ENCODE measurements at places on chromosomes 1 and 21. TPM values are rescaled to one million over a fixed set of nuclear protein-coding genes. Genes with fewer than 3 reads are reported as not detected.

DNA sequence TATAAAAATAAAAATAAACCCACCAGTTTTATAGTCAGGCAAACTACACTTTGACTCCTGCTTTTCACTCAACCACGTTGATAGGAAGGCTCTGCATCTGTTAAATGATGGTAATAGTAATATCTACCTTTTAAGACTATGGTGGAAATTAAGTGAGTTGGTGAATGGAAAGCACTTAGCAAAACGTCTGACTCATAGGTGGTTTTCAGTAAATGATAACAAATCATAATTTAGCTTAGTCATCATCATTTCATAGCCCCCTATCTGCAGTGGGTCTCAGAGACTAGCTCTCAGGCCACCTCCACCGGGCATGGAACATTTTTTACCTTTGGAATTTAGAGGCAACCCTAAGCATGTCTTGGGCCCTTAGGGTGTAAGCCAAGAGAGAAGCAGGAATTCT, 160.0 kb downstream of the PDE4B start:
- peak; percentile 54 for DNase-seq

GRCh38 chr1:94708299-94708685, 111.9 kb upstream of the SLC44A3 start:
- no peak for DNase-seq

GRCh38 chr1:95023399-95024043, 49.2 kb downstream of the ALG14 start:
- peak; percentile 97 for DNase-seq

GRCh38 chr1:65449214-65449823, 28.9 kb downstream of the LEPR start:
- DNase-seq = no peak

DNA sequence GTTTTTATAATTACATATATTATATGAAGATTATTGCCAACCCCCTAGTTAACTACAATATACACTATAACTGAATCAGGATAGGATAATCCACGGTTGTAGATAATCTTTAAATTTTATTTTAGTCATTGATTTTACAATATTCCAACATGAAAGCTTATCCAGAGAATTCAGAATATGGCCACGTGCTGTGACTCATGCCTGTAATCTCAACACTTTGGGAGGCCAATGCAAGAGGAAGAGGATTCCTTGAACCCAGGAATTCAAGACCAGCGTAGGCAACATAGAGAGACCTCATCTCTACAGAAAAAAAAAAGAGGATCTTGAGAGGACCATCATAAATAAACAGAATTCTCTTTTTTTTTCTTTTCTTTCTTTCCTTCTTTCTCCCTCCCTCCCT, 119.6 kb upstream of the CACYBP start:
- DNase-seq = no peak

DNA sequence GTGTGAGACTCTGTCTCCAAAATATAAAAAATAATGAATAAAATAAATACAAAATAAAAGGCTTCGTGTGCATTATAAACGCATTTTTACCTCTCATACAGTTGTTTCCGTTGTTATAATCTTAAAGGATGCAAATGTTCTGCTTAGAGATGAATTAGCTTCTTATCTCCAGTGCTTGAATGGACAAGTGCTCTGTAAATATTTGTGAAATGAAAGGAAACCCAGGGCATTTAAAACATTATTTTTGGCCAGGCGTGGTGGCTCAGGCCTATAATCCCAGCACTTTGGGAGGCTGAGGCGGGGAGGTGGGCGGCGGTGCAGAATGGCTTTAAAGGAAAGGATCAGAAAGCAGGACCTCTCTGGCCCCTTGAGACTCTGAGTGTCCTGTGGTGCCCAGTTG, 94.5 kb downstream of the HUNK start:
- DNase-seq = no peak

DNA sequence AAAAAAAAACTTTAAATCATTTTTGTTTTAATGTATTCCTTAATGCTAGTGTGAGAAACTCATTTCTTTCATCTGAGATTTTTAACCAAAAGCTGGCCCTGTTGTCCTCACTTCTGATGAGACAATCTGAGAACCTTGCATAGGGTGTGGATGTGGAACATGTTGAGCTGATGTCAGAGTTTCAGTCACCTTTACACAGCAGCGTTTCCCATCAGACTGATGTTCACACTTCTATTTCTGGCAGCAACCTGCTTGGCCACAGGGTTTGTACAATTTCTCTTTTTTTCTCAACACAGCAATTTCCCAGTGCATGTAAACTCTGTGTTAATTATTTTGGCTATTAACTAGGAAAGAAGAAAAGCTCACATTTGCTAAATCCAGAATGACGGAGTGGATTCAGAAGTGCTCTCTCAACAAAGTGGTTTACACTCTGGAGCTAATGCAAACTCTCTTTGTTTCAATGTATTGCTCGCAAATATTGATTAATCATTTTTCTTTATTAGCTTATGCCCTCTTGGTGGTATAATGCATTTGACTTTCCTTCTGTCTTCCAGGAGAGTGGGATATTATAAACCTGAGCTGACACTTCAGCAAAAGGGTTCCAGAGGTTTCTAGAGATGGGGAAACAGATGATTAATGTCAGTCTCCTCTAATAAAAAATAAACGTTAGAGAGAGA, 70.5 kb upstream of the HSPA13 start:
- no peak for DNase-seq

DNA sequence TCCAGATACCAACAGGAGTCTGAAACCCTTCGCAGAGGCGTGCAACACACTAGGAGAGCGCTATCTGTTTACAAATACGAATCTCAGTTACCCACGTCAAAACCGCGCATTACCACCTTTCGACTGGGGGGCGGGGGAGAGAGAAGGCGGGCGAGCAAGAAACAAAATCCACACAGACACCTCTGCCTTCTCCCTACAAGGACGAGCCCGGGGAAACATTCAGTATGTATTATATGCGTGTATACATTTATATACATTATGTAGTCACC, 722 bp downstream of the TUT4 start:
- peak; percentile 57 for DNase-seq

DNA sequence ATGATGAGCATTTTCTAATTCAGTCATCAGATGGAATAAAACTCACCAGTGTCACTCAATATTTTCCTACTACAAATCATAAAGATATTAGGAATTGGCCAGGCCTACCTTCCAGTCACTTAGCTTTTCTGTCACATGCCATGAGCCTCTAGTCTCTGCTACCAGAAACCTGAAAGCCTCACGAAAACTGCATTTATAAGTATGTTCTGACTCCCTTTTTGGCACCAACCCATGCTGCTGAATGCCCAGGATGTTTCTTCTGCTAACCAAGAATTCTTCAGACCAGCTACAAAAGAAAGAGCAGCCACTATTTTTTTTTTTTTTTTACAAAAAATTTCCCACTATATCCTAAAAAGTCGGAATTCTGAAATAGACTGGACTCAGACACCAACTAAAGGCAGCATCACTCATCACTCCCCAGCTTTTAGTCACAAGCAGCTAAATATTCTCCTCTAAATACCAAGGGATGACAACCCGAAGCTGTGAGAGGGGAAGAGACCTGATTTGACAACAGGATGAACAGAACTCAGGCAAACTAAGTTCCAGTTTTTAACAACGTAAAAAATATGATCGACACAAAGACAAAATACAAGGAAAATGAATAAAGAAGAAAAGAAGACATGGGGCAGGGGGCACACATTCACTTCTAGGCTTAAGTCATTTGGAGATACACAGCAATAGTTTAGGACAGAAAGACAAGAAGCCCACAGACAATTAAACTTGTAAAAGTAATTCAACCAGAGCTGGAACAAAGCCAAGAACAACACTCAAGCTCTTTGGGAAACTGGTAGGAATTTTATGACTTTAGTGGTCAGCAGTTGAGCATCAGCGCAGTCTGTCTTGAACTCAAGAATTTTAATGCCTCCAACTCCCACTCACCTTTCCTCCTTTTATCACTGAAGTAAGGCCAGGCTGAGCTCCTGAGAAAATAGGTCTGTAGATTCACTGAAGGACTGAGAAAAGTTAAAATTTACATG, 1.7 kb downstream of the DCAF8 start:
- DNase-seq = peak; percentile 92

- peak; percentile 55 for DNase-seq
These were observed 1.6 kb downstream of the SOX13 start for GRCh38 chr1:204074274-204075138.

DNA sequence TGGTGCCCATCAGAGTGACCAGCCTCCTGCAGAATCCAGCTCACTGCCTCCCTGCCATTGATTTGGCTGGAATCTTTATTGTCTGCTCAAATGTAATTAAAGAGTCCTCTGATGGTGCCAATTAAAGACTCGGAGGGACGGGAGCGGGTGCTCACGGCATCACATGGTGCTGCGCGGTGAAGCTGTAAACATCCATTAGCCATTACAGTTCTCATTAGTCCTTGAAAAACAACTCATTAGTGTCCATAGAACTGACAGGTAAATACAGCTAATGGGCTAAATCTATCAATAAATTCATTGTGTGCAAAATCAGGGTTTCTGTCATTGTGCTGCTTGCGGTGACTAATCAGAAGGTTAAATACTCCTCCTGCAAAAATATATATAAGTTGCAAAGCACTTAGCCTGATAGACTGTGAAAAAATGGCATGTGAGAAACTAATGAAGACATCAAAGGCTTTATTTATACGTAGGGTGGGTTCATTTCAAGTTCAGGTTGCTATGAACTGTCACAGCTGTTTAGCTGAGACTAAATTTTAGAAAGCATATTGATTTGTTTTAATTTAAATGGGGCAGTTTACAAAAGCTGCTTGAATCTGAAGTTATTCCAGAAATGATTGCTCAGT, 289.8 kb upstream of the POU3F1 start:
- no peak for DNase-seq

- DNase-seq = no peak
These were observed 379.8 kb downstream of the PTPRC start for GRCh38 chr1:199018471-199019135.

DNA sequence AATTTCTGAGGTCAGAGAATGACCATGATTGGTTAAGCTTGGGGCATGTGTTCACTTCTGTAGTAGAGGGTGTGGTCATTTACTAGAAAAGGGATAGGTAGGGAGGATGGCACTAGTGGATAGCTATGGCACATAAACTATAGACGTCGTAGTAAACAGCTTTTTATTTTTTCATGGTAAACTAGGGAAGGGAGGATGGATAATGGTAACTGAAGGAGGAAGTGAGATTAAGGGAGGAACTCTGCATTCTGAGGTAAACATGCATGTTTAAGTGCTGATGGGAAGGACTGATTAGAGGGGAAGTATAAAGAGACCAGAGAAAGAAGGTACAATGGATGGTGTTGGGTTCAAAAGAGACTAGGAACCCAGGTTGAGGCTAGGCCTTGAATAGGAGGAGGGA, 26.9 kb downstream of the PTGS2 start:
- no peak for DNase-seq

GRCh38 chr1:224205438-224205840, 22.4 kb downstream of the DEGS1 start:
- DNase-seq = peak; percentile 82

DNA sequence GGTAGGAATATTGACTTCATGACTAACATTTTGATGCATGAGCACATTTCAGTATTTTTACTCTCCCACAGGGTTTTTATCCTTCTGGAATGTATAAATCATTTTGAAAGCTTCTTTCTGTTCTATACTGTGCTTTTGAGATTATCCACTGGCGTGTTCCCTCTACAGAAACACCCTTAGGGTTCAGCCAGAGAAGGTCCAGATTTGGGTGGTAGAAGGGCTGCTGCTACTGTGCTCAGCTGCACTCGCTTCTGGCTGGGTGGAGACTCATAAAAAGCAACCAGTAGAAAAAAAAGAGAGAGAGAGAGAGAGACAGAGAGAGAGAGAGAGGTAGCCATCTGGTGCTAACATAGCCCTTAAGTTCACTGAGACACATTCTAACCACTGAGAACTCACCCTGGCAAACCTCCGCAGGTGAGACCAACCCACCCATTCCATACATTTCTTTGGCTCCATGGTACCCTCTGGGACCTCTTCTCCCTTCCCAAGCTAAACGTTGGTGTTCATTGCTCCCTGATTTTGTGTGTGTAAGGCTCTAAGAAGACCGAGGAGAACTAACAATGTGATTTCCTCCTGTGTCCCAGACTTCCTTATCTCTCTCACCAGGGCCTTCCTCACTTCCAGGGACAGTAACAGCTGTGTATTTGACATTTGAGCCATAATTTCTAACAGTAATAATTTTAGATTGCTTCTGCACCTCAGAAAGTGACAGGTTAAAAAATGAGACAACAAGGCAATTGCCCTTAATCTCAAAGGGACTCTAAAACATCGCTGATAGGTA, 7.2 kb downstream of the APCS start:
- peak; percentile 12 for DNase-seq

- no peak for DNase-seq
These were observed 57.3 kb downstream of the MAB21L3 start for GRCh38 chr1:116168277-116169032.

DNA sequence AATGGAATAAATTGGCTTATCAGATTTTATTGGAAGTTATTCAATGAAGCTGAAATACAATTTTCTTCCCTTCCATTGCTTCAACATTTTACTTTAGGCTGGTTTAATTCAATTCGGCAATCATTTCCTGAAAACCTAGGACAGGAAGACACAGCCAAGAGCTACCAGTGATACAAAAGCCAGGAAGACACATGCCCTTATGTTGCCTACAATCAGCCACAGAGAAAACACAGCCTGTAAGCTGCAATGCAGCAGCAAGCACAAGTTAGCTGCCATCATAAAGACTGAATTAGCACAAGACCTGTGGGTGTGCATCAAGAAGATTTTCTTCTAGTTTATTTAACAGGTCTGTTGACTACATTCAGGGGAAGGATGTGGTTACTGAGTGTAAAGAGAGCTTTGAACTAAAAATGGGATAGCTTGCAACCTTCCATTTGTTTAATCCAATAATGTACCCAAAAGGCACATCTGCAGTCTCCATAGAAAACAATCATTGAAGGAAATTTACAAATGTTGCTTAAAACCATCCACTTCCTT, 193.8 kb downstream of the KCNH1 start:
- no peak for DNase-seq

DNA sequence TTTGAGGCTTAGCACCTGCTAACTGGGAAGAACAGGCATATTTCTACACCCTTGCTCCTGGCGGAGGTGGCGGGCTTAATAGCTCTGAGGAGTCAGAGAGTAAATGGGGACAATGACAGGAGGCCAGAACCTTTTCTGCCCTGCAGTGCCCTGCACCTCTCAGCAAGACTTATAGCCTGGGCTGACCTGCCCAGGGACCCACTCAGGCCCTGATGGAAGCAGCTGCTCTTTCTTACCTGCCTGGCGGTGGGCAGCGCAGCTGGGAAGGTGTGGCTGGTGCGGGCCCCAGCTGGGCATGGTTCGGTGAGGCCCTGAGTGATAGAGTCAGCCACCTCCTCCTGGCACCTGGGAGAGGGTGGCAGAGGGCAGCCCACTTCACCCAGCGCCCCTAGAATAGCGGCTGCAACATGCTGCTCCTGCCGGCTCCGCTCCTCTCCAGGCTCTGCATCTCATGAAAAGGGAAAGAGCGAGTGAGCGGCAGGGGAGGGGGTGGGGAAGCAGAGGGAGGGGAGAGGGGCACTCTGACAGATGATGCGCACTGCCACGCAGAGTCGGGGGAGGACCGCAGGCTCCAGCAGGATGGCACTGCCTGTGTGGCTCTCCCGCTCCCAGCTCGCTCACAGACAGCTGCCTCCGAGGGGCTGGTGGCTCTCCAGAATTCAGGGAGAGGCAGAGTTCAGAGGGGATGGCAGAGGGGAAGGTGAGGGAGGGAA, at the start of gene RGS8:
Gene RGS8 (minus strand): TSS at position 472 of the 713 bp plus-strand sequence. CDS start 14,938 bp downstream, outside the sequence.
- no peak for DNase-seq

Gene CD55
- total RNA-seq = 18.7 TPM

Gene RNF186
- not detected for total RNA-seq

Gene FCRL2
- total RNA-seq = not detected

Gene GNG12
- total RNA-seq = 101 TPM

Gene C1QTNF12
- total RNA-seq = 3.9 TPM

Gene SZT2
- 30.0 TPM for total RNA-seq

Gene LEMD1
- total RNA-seq = 2.5 TPM

Gene IQGAP3
- total RNA-seq = 2.2 TPM
